ENCODE measurements at places on chromosomes 11 and 22.

- DNase-seq: no peak
Measured at GRCh38 chr11:33940538-33940815, 48.6 kb upstream of the LMO2 start.

GRCh38 chr11:36328966-36329673, 33.0 kb downstream of the PRR5L start:
- DNase-seq: no peak

DNA sequence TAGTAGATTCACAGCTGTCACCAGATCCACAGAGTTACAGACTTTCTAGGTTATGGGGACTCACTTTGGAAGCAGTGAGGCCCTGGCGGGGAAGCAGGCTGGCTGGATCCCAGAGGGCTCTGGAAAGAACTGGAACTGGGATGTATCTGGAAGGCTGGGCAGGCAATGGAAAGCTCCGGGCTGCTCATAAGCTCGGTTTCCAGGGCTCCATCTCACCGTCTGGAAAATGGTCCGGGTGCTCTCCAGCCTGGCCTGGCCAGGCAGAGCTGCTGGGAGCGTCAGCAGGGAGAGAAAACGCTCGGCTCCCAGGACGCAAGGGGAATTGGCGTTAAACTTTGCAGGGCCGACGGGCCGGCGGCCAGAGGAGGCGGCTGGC, 335 bp upstream of the SEZ6L start:
- no peak for DNase-seq

- DNase-seq: no peak
Measured at GRCh38 chr11:81004576-81004975, 1563.7 kb upstream of the TENM4 start.

GRCh38 chr11:8863838-8864237, 47.2 kb upstream of the AKIP1 start:
- DNase-seq: no peak

Measured in SW 1271 (cell line).